ENCODE measurements at places on chromosomes 3 and 15. TPM values are rescaled to one million over a fixed set of nuclear protein-coding genes. Genes with fewer than 3 reads are reported as not detected.

The STAC gene
- total RNA-seq, result not detected

The GPR160 gene
- total RNA-seq, result 14.0 TPM

The THSD4 gene
- total RNA-seq, result 0.07 TPM

The CD80 gene
- not detected for total RNA-seq

The DUOX1 gene
- not detected for total RNA-seq

The UACA gene
- total RNA-seq, result 22.1 TPM

The CGGBP1 gene
- total RNA-seq, result 45.7 TPM

The MAGEF1 gene
- total RNA-seq, result 60.5 TPM

The ZMYND10 gene
- total RNA-seq, result 0.60 TPM

The CTNNB1 gene
- total RNA-seq, result 489 TPM

The LSMEM2 gene
- not detected for total RNA-seq

The HTR3E gene
- total RNA-seq, result not detected

The CCDC54 gene
- not detected for total RNA-seq

The NANOGP8 gene
- 0.25 TPM for total RNA-seq

The POTEB3 gene
- not detected for total RNA-seq

The SETD2 gene
- total RNA-seq, result 39.5 TPM

Measured in HepG2 (cell line).